ENCODE measurements at places on chromosomes 16 and 17.

DNA sequence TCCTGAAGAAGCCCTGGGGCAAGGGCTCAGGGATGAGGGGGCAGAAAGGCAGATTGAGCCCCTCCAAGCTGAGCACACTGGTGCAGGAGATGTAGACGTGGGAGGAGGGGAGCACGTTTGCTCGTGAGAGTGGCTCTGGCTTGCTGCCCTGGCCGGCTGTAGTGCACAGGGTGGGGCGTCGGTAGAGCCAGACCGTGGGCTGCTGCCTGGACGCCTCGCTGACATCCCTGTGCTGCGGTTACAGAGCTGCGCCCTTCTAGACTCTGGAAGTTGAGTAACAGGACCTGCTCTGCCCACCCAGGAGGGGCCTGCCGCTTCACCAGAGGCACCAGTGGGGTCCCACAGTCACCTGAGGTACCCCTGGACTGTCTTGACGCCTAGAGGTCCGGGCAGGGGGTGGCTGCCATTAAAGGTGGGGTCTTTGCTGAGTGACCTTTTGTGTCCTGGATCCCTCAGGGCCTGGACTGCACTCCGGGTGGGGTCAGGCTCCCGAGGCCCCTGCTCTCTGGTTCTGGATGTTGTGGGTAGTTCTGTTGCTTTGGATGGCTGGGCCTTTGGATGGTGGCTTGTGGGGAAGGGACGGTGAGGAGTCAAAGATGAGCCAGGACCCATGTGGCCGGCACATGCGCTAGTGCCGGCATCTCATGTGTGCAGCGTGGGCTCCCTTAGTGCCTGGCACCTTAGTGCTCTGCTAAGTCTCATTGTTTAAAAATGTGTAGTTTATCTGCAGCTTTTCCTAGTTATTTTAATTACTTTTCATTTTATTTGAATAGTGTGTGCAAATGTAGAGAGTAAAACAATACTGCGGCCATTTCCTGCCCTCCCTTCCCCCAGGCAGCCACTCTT lies 41.7 kb downstream of the PGS1 start:
- DNase-seq: peak; percentile 65

DNA sequence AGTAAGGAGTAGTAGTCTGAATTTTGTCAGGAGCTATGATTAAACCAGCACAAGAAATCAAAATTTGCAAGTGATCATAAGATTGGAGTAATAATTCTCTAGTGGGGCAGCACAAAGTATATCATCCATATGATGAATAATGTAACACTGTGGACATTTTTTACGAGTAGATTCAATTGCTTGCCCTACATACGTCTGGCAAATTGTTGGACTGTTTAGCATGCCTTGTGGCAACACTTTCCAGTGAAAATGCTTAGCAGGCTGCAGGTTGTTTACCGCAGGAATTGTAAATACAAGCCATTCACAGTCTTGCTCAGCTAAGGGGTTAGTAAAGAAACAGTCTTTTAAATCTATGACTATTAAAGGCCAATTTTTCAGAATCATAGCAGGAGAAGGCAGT lies 35.7 kb downstream of the ATF7IP2 start:
- no peak for DNase-seq

DNA sequence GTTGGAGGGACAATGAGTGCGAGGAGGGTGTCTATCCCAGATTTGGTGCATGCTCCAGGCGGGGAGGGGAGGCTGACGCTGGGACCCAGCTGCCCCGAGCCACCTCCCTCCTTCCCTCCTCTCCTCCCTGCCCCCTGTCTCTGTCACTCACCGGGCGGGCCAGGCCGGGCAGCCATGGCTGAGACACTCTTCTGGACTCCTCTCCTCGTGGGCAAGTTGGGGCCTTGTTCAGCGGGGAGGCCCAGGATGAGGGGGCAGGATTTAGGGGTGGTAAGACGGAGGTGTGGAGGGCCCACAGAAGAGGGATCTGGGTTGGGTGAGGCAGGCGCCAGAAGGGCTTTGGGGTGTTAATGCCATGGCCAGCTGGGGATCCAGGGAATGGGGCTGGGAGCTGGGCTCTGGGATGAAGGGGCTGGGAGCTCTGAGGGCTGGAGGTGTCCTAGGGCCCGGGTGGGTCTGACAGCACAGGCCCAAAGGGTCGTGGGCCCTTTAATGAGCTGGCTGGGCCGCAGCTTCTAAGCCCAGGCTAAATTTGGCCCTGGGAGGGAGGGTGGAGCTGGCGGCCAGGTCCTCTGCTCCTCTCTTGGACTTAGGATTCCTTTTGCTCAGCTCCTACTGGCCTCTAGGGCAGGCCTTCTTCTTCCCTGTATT lies at the start of gene SGCA:
TSS of gene SGCA (plus strand) at position 139 of the 651 bp plus-strand sequence. CDS start at position 175, 36 bp downstream.
- no peak for DNase-seq

- DNase-seq: no peak
Observed at GRCh38 chr16:67188323-67188722, 1.6 kb downstream of the EXOC3L1 start.

GRCh38 chr16:28290859-28291254 lies 1.5 kb upstream of the SBK1 start:
- DNase-seq: no peak

DNA sequence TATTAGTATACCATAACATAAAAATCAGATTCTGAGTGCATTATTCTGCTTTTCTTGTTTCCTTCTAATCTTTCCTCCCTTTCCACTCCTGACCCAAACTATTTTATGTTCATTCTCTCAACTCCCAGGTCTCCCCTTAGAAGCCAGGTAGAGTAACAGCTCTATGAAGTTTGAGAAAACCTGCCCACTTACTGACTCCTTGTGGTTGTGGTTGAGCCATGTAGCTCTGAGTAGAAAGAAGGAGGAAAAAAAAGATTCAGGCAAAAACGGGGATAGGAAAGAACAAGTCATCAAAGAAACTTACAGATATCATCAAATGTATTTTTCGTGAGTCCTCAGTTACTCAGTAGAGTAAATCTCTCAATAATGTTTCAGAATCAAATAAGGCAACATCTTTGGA lies 216.7 kb downstream of the PMP22 start:
- no peak for DNase-seq

GRCh38 chr16:88824256-88825077 lies 12.7 kb upstream of the APRT start:
- no peak for DNase-seq

DNA sequence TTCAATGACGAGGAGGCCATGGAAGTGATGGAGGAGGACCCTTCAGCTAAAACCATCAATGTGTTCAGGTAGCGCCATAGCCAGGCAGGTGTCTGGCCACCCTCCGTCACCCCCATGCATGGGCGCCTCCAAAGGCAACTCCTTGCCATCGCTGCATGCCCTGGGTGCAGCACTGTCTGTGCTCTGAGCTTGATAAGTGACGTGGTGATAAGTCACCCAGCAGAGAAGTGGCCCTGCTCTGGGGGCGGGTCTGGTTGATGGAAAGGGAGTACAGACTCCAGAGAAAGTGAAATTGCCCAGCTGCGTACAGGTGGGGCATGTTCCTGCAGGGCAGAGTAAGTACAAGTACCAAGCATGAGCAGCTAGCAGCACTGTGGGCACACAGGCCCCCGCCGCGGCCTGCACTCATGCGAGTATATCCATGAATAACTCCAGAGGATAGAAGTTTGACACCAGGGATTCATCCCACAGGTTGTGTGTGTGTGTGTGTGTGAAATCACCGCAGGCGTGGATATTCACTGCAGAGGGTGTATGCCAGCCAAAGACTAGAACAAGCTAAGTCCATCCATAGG lies 13.1 kb downstream of the DNAI2 start:
- DNase-seq: no peak

DNA sequence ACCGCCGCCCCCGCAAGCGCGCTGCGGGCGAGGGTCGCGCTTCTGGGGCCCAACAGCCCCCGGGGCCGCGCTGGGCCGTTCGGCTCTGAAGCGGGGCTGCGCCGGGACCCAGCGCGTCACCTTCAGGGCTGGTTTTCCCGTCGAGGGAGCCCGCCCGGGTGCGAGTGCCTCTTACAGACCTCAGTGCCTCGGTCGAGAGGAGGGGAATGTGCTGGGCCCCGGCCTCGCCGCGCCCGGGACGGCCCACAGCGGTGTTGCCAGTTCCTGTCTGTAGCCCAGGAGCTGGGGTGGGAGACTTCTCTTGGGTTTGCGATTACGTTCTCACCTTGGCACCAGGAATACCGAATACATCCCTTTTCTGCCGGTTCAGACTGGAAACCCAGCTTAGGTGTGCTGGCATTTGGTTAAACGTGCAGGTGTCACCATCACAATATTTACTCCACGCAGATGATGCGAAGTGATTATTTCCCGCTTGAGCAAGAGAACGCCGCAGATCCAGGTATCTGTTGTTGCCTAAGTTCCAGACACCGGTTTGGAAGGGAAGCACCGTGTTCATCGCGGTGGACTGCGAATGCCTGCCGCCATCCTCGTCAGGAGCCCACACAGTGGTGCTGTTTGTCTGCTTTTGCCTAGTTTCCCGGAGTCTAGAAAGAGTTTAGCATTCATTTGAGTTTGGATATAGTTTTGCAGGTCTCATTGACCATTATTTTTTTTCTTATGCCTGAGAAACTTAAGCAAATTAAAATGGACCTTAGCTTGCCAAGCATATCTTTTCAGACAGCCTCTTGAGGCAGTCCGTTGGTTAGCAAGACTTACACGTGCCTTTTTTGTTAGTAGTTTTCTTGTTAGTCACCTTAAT lies 914 bp downstream of the MAP1LC3B start:
- peak; percentile 47 for DNase-seq

DNA sequence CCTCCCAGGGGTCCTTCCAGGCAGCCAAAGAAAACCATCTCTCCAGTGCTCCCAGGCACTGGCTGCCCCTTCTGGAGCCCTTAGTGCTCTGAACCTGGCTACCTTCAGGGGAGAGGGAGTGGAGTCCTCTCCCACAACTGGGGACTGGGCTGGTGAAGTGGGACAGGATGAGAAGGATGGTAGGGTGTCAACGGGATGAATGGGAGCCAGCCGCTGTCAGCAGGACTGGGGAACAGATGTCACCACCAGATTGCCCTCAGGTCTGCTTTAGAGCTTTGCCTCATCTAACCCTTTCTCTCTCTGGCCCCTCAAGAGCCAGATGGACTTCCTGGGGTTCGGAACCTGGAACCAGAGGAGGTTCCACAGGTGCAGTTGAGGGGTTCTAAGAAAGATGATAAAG lies 488 bp upstream of the SEBOX start:
- no peak for DNase-seq

DNA sequence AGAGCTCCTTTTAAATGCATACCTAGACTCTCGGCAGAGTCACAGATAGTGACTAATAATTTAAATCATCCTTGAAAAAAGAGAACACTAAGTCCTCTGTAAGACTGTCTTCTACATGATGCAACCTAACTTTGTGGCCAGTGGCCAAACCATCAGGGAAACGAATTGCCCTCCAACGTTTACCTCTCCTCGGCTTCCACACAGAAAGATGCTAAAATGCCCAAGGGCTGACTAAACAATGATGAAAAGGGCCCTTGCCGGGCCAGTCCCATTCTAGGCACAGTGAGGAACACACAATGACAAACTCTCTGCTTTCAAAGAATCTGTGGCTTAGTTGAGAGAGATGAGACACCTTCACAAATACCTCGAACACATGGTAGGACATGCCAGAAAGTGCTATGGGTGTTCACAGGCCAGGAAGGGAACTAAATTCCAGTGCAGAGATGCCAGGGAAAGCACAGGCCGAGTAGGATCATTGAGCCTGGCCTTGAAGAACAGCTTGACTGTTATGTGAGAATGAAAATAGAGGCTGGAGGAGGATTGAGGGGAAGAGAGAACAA lies 35.3 kb upstream of the PITPNM3 start:
- DNase-seq: peak; percentile 86

DNA sequence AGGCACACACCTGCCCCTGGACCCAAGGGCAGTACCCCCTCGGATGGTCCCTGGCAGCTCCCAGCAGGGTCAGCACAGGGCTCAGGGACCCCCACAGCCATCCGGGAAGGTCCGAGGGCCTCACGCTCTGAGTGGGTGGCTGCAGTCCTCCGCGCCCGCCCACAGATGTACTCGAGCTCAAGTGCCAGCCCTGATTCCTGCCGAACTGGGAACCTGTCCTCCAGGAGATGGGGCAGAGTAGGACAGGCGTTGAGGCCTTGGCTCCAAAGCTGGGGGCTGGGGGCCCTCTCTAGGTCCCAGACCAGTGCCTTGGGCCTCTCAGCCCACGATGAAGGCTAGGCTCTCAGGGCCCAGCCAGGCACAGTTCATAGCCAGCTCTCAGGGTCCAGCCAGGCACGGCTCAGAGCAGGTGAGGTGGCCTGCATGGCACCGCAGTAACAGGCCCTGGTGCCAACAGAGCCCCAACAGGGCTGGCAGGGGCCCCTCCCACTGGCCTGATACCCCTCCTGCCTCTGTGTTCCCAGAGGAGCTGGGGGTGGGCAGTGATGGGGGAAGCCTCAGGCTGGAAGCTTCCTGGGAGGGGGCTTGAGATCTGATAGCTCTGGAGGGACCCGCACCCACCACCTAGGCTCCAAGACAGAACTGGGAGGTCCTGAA lies 35.5 kb upstream of the PVALEF start:
- no peak for DNase-seq

DNA sequence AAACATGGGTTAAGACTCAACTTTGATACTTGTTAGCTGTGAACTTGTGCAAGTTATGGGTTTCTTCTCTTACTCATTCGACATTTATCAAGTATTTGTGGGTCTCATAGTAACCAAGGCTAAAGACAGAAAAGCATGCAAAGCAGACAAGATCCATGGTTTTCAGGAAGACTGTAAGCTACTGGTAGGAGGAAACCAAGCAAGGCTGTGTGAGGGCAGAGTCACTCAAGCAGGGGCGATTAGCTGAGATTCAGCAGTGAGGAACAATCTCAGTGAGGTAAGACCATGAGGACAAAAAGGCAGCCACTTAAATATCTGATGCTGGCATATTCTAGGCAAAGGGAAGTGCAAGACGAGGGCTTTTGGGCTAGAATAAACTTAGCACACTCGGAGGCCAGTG lies 29.5 kb downstream of the MBTD1 start:
- peak; percentile 48 for DNase-seq

- DNase-seq: no peak
Observed at GRCh38 chr17:73490851-73491250, 153.4 kb downstream of the SDK2 start.

- no peak for DNase-seq
Observed at GRCh38 chr17:57282296-57282695, 26.0 kb downstream of the MSI2 start.

GRCh38 chr16:1141191-1141590 lies 11.7 kb upstream of the CACNA1H start:
- DNase-seq: no peak

GRCh38 chr16:20851601-20852000 lies 45.3 kb downstream of the REXO5 start:
- DNase-seq: peak; percentile 97

GRCh38 chr16:12422233-12422632 lies 381.5 kb downstream of the CPPED1 start:
- peak; percentile 38 for DNase-seq

GRCh38 chr17:69525920-69526841 lies 111.7 kb downstream of the MAP2K6 start:
- peak; percentile 68 for DNase-seq

DNA sequence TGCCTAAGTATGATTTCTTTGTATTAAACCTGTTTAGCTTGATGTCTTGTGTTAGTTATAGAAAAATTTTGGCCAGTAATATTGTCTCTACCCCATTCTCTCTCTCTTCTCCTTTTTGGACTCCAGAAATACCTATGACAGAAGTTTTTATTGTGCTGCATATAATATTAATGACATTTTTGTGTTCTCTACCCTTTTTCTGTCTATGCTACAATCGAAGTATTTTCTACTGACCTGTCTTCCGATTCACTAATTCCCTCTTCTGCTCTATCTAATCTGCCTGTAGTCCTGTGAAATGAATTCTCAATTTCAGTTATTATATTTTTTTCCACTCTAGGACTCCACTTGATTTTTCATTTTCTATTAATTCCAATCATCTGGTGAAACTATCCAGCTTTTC lies 26.0 kb upstream of the TMEM92 start:
- DNase-seq: no peak
